ENCODE measurements at places on chromosomes 1 and 21.
A peak's percentile ranks its signal among the peaks of the same experiment; 100 is the strongest.

DNA sequence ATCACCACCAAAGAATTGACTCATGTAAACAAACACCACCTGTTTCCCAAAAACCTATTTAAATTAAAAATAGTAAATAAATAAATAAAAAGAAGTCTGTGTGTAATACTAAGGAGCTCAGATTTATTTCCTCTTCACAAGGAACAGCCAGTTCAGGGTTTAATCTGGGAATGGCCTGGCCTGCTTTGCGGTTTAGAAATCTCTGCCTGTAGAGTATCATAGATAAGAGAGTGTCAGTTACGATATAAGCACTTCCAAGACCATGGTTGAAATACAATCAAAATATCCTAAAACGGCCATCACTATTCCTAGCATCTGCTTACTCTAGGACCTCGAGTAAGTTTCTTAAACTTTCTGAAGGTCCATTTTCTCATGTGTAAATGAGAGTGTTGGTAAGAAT lies 274.4 kb downstream of the PLPP3 start:
- DNase-seq, result no peak

GRCh38 chr1:65577278-65577677 lies 156.8 kb downstream of the LEPR start:
- DNase-seq, result no peak

GRCh38 chr1:201773764-201774163 lies 55.2 kb upstream of the IPO9 start:
- no peak for DNase-seq

GRCh38 chr1:70483342-70483741 lies 72.3 kb downstream of the CTH start:
- DNase-seq, result no peak

GRCh38 chr1:1307923-1308755 lies at the start of the genes ACAP3 and PUSL1:
Gene ACAP3, minus strand, starts transcription at chr1:1307930. Its CDS starts 115 bp downstream, at chr1:1307815.
Gene PUSL1, plus strand, starts transcription at chr1:1308597. Its CDS starts 47 bp downstream, at chr1:1308644.
- DNase-seq, result peak; percentile 96

DNA sequence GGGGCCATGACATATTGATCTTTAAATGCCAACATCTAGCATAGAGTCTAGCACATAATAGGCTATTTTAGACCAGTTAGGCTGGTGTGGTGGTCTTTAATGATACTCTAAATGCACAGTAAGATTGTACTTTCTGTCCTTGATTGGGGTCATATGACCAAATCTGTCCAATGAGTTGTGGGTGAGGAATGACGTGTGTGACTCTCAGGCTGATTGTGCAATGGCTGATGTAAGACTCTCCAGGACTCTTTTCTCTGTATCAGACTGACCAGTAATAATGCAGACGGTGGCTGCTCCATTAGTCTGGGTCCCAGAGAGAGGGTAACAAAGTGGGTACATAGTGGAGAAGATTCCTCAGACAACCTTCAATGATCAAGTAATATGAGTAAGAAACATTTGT lies 541.6 kb upstream of the CAMK1G start:
- DNase-seq, result no peak

GRCh38 chr1:33626801-33627200 lies 154.4 kb downstream of the ZSCAN20 start:
- DNase-seq, result no peak

GRCh38 chr1:63888984-63889383 lies 115.2 kb downstream of the ROR1 start:
- no peak for DNase-seq

GRCh38 chr1:164823486-164824279 lies 264.7 kb downstream of the PBX1 start:
- DNase-seq, result no peak

DNA sequence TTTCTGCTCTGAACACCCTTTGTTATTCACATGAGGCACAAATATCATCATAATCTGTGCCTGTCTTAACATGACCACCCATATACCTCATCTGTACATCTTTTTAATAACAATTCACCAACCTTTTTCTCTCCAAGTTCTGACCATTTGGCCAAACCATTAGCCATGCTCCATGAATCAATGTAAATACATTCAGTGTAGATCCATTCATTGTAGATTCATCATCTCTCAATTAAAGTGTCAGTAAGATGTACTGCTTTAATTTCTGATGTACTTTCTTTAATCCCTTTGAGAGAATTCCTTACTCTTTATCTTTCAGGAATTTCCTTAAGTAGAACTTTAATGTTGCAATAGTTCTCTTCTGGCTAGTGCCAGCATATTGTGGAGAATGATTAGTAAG lies 126.2 kb upstream of the LRRC7 start:
- DNase-seq, result no peak

GRCh38 chr1:51321924-51322280 lies 8.5 kb downstream of the TTC39A start:
- no peak for DNase-seq
